ENCODE measurements at places on chromosomes 1 and 21. TPM values are rescaled to one million over a fixed set of nuclear protein-coding genes. Genes with fewer than 3 reads are reported as not detected.

The TBX19 gene
- total RNA-seq: 0.43 TPM

The EPHB2 gene
- 20.7 TPM for total RNA-seq

The GNG4 gene
- total RNA-seq: 3.7 TPM

The GABPA gene
- total RNA-seq: 26.9 TPM

The FMO5 gene
- 0.71 TPM for total RNA-seq

The RORC gene
- total RNA-seq: under 0.01 TPM

The LCE6A gene
- not detected for total RNA-seq

The HIVEP3 gene
- total RNA-seq: 0.71 TPM

The GPR3 gene
- total RNA-seq: 0.09 TPM

The DIO1 gene
- total RNA-seq: not detected

The LYSMD1 gene
- total RNA-seq: 6.5 TPM

The CFHR2 gene
- not detected for total RNA-seq

The ZFP69 gene
- total RNA-seq: 2.8 TPM

The PRELP gene
- total RNA-seq: 0.37 TPM

The PCP4L1 gene
- total RNA-seq: not detected

The LRRN2 gene
- 0.28 TPM for total RNA-seq

The CAPN8 gene
- under 0.01 TPM for total RNA-seq

The SPOCD1 gene
- 14.2 TPM for total RNA-seq

Measured in smooth muscle cell of bladder (primary cell).